ENCODE measurements at places on chromosomes 12 and 14.

DNA sequence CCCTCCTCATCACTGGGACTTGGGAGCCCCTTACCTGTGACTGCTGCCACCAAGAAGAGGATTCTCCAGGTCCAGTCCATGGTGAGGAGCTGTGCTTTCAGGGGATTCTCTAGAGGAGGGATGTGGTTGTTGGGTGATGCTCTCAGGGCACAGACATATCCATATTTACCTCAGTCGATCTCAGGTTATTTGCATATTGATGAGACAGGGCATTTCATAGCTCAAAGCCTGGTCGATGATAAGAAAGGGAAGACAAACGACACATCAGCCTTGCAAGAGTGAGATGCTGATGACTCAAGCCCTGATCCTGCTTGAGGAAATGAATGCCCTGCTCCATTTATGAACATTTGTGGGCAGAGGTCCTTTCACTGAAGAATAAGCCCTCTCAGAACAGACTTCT lies 981.0 kb downstream of the TMEM121 start:
- no peak for DNase-seq

GRCh38 chr12:131220331-131220685 lies 266.6 kb downstream of the ADGRD1 start:
- DNase-seq = no peak

GRCh38 chr12:48999371-49000131 lies at the start of gene DDN:
Gene DDN, minus strand, starts transcription at chr12:48999375. Its CDS starts 88 bp downstream, at chr12:48999287.
- peak; percentile 59 for DNase-seq

- DNase-seq = no peak
Measured at GRCh38 chr14:91358654-91359220, 58.9 kb downstream of the CCDC88C start.

DNA sequence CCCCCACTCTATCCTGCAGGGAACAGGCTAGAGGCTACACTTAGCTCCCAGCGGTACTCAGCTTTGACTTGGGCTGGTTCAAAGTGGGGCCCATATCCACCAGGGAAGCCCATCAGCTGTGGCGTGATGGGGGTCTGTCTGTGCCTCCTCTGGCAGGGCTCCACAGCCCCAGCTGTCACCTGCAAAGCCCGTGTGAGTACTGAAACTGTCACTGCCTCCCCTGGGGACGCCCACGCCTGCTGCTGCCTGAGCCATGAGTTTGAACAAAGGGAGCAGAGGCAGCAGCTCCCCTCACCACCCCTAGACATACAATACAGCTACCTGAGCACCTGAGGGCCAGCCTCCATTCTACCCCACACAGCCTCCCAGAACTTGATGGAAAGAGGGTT lies 5.0 kb downstream of the REM2 start:
- DNase-seq = no peak

DNA sequence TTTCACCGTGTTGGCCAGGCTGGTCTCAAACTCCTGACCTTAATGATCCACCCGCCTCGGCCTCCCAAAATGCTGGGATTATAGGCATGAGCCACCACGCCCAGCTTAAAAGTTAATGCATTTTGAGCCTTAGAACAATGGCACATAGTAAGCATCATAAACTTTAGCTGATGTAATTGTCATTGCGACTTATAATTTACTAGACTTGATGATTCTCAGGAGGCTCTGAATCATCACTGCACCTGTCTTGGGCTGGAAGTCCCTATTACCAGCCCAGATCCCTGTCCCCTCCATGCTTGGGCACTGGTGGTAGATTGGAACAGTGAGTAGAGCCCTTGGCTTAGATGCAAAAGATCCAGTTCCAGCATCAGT lies 26.1 kb downstream of the KMT5A start:
- no peak for DNase-seq

- no peak for DNase-seq
Measured at GRCh38 chr14:62077676-62078261, 315.5 kb downstream of the SNAPC1 start.

DNA sequence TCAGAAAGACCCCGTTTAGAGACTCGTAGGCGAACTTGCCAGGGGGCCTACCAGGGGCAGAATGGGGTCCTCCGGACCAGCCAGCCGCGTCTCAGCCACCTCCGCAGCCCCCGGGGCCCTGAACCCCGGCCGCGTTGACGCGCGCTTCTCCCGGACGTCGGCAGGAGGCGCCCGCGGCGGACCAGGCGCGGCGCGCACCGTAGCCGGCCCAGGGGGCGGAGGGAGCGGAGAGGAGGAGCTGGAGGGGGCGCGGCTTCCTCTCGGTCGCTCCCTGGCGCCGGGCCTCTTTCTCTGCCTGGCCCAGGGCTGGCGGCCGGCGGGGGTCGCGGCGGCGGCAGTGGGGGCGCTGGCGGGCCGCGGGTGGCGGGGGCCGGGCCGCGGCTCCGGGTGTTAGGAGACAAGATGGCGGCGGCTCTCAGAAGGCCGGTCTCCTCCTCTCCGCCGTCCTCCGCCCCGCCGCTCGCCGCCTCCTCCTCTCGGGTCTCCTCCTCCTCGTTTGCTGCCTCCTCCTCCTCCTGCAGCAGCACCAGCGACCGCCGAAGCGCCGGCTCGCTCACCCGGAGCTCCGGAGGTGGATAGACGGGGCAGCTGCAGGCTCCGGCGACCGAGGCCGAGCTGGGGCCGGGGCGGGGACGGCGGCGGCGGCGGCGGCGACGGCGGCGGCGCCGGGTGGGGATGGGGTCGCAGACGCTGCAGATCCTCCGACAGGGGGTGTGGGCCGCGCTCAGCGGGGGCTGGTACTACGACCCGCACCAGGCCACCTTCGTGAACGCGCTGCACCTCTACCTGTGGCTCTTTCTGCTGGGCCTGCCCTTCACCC lies at the start of gene PCNX1:
Gene PCNX1 (plus strand): TSS at position 284 of the 820 bp plus-strand sequence. CDS start 392 bp downstream, at position 676.
- DNase-seq = peak; percentile 93

DNA sequence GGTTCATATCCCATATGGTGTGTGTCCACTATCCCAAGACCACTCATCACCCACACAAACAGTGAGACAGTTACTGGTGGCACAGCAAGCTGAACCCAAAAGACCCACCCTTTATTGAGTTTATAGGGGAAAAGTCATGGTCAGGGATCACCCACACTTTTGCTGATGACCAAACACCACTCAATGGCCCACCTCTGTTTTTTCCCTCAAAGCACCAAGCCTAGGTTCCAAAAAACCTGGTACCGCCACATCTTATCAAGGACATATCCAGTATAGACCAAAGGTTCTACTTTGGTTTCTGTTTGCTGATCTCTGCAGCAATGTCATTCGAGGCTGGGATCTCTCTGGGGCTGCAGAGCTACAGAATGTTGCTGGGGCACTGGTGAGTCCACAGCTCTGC lies 19.7 kb upstream of the OR6S1 start:
- no peak for DNase-seq

GRCh38 chr14:55302367-55303124 lies 31.3 kb downstream of the FBXO34 start:
- no peak for DNase-seq

GRCh38 chr12:116153113-116153512 lies 124.4 kb downstream of the MED13L start:
- no peak for DNase-seq

DNA sequence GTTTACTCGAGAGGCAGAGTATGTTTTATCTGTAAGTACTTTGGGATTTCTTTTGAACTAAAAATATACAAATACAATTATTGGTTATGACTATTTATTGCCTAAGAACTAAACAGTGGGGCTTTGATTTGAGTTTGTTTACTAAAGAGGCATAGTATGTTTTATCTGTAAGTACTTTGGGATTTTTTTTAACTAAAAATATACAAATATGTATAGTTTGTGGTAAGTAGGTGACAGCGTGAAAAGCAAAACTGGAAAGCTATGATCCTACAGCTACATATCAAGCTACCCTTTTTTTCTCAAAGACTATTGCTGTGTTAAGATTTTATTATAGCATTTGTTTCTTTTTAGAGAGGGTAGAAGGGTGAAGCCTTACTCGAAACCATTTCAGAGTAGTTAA lies 171.0 kb downstream of the RAD51B start:
- no peak for DNase-seq

DNA sequence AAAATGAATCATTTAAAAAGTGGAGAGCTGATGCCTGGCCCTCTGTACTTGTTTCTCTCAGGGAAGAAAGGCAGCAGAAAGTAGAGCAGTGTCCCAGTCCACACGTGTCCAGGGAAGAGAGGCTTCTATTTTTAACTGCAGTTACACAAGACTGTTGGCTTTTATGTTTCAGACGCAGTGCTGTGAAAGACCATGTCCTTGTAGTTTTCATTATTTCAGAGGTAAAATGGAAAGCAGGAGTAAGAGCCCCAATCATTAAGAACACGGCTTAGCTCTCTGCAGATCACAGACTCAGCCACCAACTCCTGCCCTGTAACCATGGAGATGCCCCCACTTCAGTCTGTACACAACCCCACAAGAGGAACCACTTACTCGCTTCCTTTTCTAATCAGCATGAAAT lies 336.3 kb downstream of the DAD1 start:
- DNase-seq = no peak

- DNase-seq = no peak
Measured at GRCh38 chr12:108311605-108312004, 27.5 kb downstream of the CMKLR1 start.

DNA sequence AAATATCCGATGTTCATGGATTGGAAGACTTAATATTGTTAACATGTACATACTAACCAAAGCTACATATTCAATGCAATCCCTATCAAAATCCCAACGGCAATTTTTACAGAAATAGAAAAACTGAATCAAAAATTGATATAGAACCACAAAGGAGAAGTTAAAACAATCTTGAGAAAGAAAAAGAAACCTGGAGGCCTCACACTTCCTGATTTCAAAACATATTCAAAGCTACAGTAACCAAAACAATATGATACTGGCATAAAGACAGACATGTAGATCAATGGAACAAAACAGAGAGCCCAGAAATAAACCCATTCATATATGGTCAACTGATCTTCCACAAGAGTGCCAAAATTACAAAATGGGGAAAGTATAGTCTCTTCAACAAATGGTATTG lies 5.4 kb upstream of the PELI2 start:
- no peak for DNase-seq

- DNase-seq = no peak
Measured at GRCh38 chr12:27523305-27523641, 733 bp upstream of the PPFIBP1 start.

DNA sequence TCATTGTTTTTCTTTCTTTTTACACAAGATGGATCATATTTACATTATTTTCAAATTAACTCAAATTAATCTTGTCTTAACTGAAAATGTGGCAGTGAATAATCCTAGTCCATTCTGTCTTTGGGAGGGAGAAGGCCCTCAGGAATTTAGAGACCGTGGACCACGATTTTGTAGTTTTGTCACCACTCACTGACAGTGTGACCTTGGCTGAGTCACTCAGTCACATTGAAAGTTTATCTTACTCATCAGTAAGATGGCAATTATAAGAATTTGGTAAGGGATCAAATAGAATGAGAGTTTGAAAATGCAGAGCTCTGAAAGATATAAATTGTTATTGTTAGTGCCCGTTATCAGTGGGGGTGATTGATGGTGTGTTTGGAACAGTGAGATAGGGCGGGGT lies 16.4 kb downstream of the FOXJ2 start:
- no peak for DNase-seq

GRCh38 chr14:101408077-101408831 lies 153.0 kb upstream of the DIO3 start:
- DNase-seq = no peak

DNA sequence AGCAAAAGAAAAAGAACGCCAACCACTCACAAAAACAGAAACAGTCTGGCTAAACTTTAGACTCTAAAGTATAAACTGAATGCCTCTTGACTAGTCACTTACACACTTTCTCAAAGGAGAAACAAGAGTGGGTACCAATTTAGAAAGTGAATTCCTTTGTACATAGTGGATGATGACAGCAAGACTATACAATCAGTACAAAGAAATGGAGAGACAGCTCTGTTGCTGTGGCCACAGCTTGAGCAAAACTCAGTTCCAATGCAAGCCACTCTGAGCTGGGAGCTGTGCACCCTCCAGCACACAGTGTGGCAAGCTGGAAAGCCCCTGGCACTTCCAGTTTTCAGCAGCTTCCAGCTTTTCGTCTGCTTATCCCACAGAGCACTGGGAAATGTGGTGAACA lies 21.7 kb downstream of the NT5DC3 start:
- no peak for DNase-seq

DNA sequence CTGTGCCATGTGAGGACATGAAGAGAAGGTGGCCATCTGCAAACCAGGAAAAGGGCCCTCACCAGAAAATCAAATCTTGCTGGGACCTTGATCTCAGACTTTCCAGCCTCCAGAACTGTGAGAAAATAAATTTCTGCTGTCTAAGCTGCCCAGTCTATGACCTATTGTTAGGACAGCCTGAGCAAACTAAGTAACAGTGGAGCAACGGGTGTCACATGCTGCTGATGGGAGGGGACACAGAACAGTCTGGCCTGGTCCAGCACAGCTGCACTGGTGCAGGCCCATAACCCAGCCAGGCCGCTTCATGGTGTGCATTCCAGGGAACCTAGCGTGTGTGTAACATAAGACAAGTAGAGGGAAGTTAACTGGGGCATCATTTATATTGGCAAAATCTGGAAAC lies 42.1 kb downstream of the GRIP1 start:
- DNase-seq = no peak

DNA sequence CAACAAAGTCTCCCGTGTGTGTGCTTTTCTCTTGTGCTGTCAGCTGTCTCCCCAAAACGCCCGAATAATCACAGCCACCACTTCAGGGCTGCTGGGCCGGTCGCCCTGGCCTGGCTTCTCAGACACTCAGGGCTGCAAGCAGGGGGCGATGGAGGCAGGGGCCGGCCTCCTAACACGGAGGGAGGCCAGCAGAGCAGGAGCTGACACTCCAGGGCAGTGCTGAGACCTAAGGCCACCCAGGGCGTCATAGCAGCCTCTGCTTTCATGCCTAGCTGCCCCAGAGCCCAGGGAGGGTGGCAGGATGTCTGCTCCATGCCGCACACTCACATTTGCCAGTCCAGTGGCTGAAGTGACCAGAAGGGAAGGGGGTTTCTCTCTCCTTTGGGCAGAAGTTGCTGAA lies 25.6 kb downstream of the STX2 start:
- no peak for DNase-seq

- no peak for DNase-seq
Measured at GRCh38 chr14:45246691-45247090, 6.3 kb downstream of the MIS18BP1 start.

- DNase-seq = no peak
Measured at GRCh38 chr12:12651752-12652151, 40.1 kb downstream of the CREBL2 start.

DNA sequence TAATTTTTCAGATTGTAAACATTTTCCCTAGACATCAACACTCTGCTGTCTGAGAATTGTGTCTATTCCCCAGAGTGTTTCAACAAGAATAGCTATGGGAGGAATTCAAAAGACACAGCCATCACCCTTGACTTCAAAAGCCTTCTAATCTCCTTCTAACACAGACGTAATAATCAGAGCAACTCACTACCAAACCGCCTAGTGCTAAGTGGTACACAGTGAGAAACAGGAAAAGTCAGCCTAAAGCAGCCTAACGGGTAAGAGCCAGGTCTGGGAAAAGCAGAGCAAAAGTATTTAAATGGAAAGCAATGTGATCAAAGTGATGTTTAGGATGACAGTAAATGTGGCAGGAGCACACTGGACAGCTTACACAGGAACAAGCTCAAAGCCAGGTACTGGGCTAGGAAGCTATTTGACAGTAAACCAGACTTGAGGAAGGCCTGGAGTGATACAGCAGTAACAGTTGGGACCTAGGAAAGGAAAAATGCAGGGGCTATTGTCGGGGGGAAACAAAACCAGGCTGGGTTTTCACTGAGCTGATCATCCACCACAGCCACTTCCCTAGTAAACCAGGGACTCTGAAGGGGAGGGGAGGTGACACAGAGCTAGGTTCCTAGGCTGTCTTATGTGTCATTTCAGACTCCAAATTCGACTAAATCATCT lies 29.4 kb downstream of the CORO1C start:
- no peak for DNase-seq

GRCh38 chr12:124928095-124928911 lies 13.9 kb upstream of the UBC start:
- DNase-seq = peak; percentile 91
